ENCODE measurements at places on chromosomes 3 and 15. TPM values are rescaled to one million over a fixed set of nuclear protein-coding genes. Genes with fewer than 3 reads are reported as not detected.

Gene RSRC1
- total RNA-seq: 48.6 TPM

- H3K36me3 ChIP-seq: no peaks in the 10 kb centered on the region
- no peaks in the 10 kb centered on the region for H3K4me1 ChIP-seq
- H3K27me3 ChIP-seq: no peaks in the 10 kb centered on the region
- DNase-seq: no peak
- no peak overlapping the region for H3K4me3 ChIP-seq
- H3K27ac ChIP-seq: no peak overlapping the region
Measured at GRCh38 chr3:106086038-106086437, 217.2 kb upstream of the CBLB start.

GRCh38 chr3:171390051-171390941 is 69.9 kb downstream of the TNIK start:
- peaks cover 49% of the 10 kb centered on the region for H3K4me1 ChIP-seq
- H3K27ac ChIP-seq: no peak overlapping the region

Gene ABI3BP
- total RNA-seq: not detected

Gene SNTN
- not detected for total RNA-seq

DNA sequence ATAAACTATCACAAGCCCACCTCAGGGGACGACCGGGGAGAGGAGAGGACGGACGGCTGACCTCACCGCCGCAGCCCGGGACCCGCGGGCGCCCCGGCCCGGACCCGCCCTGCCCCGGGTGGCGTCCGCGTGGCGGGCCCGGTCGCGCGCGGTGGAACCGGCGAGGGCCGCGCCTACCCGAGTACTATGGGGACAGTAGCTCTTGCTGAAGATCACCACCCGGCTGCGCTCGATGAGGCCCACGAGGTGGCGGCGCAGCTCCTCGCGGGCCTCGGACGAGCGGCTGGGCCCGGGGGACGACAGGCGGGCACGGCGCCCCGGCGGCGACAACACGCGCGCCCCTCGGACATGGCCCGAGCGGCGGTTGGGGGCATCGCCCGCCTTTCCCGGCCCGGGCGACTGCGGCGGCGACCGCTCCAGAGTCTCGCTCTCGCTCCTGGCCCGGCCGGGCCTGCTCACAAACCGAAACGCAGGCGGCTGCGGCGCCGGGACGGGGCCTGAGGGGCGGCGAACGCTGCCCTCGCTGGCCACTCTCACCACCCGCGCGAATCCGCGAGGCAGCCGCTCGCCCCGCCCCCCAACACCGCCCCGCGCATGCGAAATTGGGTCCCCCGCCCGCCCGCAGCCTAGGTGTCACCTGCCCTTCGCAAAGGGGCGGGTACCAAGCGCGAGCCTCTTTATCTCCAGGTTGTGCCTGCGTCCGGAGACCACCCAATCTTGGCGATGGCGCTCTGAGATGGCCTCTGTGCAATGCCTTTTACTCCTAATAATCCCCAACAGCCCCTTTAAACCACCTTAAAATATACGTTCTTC is at the start of gene TXNRD3:
Gene TXNRD3, minus strand, starts transcription at position 554 of the 813 bp plus-strand sequence.
- no peaks in the 10 kb centered on the region for H3K36me3 ChIP-seq
- no peak within 1 kb of the TSS for H3K27ac ChIP-seq
- peak within 1 kb of the TSS; percentile 52 for H3K4me3 ChIP-seq
- H3K4me1 ChIP-seq: peaks cover 1% of the 10 kb centered on the region

Gene EIF4E3
- 6.3 TPM for total RNA-seq

All from neural progenitor cell (in vitro differentiated cells).